ENCODE measurements at places on chromosomes 2 and 18.

GRCh38 chr2:234999740-235000425, 48.1 kb downstream of the SH3BP4 start:
- no peak for DNase-seq

- DNase-seq: no peak
Observed at GRCh38 chr2:30428348-30428662, 18.7 kb upstream of the LCLAT1 start.

GRCh38 chr18:61589053-61589723, 256.0 kb downstream of the CDH20 start:
- DNase-seq: no peak

- no peak for DNase-seq
Observed at GRCh38 chr18:4453874-4454536, 1.1 kb downstream of the DLGAP1 start.

GRCh38 chr2:207511851-207512250, 17.9 kb upstream of the CREB1 start:
- DNase-seq: no peak

GRCh38 chr18:11504962-11505361, 104.4 kb upstream of the SLC35G4 start:
- DNase-seq: no peak

GRCh38 chr2:239399921-239400595, 762 bp downstream of the HDAC4 start:
- peak; percentile 8 for DNase-seq

- DNase-seq: no peak
Observed at GRCh38 chr18:68997845-68998244, 200.0 kb downstream of the CCDC102B start.

DNA sequence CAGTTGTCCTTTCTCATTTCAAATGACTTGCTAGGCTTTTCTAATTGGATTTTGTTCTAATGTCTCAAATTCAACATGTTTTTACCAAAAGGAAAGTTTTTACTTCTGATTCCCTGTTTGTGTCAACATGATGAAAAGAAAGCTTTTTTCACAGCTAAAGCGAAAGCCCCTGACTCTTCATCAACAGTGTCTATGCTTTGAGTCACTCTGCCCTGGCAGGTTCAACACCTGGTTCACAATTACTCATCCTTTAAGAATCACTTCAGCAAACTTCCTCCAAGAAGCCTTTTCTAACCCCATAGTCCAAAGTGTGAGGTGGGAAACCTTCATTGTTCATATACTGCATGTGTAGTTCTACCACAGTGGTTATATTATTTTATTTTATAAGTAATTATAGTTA, 7.6 kb upstream of the DSG2 start:
- DNase-seq: no peak

DNA sequence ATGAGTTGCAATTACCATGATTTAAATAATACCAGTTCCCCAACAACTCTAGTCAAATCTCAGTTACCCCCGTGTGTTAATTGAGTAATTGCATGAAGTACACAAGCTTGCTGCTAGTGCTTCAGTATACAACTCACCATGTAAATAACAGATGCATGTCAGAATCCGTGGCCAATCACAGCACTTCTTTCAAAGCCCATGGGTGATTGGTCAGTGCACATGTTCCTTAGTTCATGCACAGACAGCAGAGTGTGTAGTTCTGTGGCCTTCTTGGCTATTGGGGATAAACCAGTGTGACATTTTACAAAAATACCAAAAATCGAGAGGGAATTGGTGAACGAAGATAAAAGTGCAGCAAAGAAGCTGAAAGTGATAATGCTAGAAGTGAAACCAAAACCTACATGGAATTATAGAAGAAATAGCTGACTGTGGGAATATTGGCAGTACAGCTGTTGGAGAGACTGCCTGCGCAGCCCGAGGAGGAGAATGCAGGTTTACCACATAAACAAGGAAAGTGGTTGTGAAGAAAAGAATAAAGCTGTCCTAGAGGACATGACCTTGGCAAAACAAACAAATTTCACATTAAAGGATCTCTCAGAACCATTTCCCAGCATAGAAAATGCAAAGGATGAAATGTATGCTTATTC, 59.4 kb downstream of the NEDD4L start:
- no peak for DNase-seq

DNA sequence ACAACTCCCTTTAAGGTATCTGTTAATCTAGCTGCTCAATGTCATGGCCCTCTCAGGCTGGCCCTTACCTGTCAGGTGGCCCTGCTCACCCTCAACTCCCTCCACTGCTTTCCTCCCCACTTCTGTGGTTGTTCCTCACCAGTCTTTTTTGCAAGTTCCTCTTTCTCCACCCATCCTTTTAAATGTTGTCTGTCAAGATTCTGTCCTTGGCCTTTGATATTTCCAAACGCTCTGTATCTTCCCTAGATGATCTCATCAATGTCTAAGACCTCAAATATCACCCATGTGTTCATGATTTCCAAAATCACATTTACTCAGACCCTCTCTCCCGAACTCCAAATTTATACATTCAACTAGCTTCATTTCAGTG, 3.5 kb downstream of the PTPN2 start:
- DNase-seq: no peak

DNA sequence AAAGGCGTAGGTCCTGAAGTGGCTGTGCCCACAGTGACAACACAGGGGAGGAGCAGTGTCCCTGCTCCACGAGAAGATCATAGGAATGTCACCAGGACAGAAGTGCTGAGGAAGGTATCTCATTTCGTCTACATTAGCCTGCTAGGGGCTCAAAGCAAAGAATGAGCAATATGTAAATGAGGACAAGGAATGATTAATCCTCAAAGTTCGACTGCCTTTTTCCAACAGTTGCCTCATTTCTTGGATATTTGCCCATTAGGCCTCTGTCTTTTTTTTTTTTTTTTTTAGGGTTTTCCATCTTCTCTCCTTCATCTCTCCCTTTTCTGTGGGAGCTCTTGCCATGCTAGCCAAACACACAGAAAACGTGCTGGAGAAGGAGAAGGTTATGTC, 105.2 kb upstream of the ARHGAP28 start:
- no peak for DNase-seq

DNA sequence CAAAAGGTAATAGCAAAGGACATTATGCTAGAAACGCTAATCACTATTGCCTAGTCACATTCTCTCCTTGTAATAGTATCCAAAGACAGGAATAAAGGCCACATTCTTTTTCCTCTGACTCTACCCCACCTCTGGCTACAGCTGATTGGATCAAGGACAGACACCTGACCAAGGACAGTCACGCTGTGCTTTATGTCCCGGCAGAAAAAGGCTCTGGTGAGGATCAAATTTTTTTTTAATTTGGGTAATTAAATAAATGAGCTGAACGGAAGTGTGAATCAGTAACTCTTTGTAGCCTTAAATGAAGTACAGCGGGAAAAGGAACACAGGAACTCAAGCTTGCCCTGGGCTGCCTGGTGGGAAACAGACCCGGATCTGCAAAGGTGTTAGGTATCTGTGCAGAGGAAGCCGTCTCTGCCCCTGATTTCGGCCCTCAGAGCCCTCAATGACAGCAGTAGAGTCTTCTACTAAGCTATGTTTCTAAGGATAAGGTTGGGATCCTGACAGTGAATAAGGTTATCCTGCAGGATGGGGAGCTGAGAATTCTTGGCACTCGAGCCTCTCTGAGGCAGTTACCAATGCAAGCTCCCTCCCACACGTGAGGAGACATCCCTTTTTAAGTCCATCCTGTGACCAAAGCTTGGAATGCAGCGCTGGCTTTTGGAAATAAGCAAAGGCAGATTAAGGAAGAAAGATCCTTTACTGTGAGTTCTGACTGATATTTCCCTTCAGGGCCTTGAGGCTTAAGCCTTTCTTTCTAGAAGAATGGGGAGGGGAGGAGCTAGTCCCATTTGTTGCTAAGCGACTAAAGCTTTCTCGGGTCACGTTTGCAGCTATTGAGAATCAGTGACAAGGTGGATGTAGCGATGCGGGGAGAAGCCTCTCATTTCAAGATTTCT, 37.8 kb upstream of the IKZF2 start:
- DNase-seq: no peak

- no peak for DNase-seq
Observed at GRCh38 chr2:224777559-224777930, 61.4 kb upstream of the CCDC195 start.

GRCh38 chr2:230925879-230926765, 1.1 kb upstream of the GPR55 start:
- DNase-seq: no peak

GRCh38 chr2:233416706-233417105, 62.4 kb downstream of the DGKD start:
- no peak for DNase-seq

DNA sequence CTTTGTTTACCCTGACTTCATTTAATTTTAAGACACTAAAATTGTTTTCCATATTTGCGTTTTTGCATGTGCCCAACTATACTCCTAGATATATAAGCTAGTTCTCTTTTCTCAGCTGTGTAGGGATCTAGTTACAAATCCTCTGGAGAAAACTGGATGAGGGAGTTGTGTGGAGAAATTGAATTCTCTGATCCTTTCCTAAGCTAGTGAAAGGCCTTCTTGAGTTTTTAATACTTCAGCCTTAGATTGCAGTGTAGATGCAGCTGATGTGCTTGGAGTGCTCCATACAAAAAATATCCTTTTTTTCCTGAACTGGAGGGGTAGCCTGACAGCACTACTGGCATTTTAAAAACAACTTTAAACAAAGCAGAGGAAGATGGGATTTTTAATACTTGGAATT, 8.6 kb upstream of the MTX2 start:
- no peak for DNase-seq

DNA sequence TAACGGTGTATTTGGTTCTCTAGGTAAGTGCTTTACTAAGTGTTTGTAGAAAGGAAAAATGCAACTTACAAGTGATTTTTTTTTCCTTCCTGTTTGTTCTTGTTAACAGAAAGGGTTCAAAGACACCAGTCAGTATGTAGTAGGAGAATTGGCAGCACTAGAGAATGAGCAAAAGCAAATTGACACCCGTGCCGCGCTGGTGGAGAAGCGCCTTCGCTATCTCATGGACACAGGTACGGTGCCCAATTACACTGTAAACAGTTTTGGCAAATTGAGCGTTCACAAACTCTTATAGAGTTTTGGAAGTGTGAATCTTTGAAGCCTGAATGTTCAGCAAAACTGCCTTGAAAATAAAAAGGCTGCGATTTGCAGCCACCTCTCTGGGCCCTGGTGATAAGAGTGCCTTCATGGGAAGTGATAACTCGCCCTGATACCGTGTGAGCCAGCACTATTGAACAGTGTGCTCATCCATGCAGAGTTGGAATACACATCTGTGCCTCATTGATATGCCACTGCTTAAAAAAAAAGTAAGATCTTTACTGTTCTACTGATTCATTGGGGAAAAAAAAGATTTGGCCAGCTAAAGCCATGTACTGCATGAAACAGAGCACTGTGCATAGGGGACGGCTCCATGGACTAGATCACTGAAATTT, 54.0 kb upstream of the OTX1 start:
- no peak for DNase-seq

- DNase-seq: no peak
Observed at GRCh38 chr2:20702563-20702962, 35.6 kb downstream of the GDF7 start.

- DNase-seq: no peak
Observed at GRCh38 chr2:45233301-45233700, 224.0 kb upstream of the SIX2 start.

DNA sequence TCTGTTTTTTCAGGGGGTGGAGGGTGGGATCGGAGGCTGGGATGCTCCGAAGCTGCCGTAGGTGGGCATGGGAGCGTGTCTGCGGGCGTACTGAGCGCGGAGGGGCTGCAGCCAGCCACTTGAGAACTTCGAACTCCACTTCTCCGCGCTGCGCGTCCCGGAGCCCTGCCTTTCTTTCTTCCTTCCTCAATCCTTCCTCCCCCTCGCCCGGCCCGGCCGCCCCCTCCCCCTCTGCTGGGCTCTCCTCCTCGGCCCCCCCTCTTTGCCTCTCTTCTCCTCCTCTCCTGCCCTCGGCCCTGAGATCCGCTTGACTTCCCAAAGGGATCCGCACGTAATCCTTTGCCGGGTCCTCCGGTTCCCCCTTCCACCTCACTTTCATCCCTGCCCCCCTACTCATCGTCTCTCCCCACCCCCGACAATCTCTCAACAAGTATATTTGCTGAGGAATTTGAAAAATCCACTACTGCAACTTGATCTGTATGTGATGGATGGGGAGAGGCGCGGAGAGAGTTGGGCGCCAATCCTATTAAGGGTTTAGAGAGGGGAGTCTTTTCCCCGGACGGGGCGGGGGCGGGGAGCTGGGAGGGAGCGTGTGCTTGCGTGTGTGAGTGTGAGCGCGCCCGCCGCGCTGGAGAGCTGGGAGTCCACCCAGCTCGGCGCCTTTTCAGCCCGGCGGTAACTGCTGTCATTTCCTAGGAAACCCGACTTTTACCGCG, 1.1 kb downstream of the GLI2 start:
- no peak for DNase-seq

- no peak for DNase-seq
Observed at GRCh38 chr2:47165001-47165555, 10.0 kb upstream of the STPG4 start.

DNA sequence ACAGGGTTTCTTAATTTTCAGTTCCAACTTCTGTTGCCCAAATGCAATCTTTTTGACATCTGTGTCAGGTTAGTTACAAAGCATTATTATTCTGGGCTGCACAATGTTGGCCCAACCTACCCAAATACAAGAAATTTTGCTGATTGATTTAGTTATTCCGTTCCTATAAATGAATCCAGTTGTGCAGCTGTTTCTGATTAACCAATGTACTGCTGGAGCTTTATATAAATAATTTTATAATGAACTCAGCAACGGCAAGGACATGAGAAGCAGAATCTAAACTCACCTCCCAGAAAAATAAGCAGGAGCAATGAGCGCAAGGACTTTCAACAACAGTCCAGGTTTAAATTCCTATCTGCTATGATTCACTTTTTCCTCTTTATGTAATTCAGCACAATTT, 76.3 kb upstream of the WIPF1 start:
- DNase-seq: no peak

DNA sequence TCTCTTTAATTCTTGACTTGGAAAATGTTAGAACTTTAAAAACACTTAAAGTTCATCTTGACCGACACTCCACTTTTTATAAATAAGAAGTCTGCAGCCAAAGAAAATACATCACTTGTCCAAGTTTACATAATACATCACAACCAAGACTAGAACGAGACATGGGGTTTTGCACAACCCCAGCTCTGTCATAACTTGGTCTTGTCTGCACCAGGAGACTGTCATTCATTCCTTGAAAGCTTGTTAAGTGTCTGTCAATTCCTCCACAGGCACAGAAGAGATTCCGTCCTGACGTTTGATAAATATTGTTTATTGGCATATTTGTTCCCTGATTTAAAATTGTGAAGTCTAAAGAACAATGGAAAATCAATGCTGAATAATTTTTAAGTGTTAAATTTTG, 139.5 kb upstream of the SETBP1 start:
- DNase-seq: no peak

- DNase-seq: no peak
Observed at GRCh38 chr2:85911814-85912692, 23.3 kb upstream of the ST3GAL5 start.

GRCh38 chr2:232341061-232341738, 37.4 kb upstream of the ALPP start:
- DNase-seq: no peak

Measured in activated T-helper 9 cell treated with anti-CD3 and anti-CD28 coated beads, Interleukin-2, amount 50 U/mL, for 16 hours (primary cell).